Stimulated activated CD4-positive, alpha-beta T cell treated with anti-CD3 and anti-CD28 coated beads, Interleukin-12 subunit alpha, Interleukin-12 subunit beta, amount 100 ng/mL, for 48 hours (primary cell): ENCODE measurements at places on chromosomes 3 and 15.
A peak's percentile ranks its signal among the peaks of the same experiment; 100 is the strongest.

- no peak for DNase-seq
These were observed 406.2 kb downstream of the PLOD2 start for GRCh38 chr3:145754605-145755289.

- DNase-seq: no peak
These were observed 92.6 kb upstream of the CTNNB1 start for GRCh38 chr3:41106691-41107090.

- no peak for DNase-seq
These were observed 64.6 kb downstream of the EEFSEC start for GRCh38 chr3:128217702-128218547.

DNA sequence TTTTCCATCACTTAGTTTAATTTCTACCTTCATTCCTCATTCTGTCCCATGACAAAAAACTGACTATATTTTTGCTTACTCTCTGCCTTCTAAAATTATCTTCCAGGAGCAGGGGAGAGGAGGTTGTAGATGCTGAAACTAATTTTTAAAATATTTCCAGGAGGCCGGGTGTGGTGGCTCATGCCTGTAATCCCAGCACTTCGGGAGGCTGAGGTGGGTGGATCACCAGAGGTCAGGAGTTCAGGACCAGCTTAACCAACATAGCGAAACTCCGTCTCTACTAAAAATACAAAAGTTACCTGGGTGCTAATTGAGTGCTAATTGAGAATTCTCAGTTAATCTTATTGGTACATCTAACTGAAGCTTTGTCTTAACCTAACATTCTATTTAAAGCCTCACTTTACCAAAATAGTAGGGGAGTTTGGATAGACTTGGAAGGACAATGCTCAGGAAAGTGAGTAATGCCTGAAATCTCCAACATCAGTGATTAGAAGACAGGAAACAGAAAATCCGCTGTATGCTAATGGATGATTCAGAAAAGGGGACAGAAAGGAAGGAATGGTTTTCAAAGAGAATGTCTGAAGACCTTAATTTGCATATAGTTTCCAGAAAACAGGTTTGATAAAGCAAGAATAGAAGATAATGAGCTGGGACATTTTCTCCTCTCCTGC lies 336.1 kb downstream of the GBE1 start:
- DNase-seq: no peak

DNA sequence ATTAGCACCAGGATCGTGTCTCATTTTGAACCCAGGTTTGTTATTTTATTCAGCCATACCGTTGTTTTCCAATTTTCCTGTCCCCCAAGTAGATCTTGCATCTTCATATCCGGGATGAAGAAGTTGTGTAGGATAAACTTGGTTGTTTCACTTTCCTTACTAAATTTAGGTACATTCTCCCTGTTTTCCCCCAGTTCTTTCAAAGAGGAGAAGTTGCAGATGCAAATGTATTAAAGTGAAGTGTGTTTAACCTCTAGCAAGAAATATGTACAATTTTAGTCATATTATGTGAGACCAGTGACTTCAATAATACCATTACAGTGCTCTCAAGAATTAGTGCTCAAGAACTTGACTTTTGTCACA lies 1.3 kb downstream of the ATXN7 start:
- DNase-seq: no peak

DNA sequence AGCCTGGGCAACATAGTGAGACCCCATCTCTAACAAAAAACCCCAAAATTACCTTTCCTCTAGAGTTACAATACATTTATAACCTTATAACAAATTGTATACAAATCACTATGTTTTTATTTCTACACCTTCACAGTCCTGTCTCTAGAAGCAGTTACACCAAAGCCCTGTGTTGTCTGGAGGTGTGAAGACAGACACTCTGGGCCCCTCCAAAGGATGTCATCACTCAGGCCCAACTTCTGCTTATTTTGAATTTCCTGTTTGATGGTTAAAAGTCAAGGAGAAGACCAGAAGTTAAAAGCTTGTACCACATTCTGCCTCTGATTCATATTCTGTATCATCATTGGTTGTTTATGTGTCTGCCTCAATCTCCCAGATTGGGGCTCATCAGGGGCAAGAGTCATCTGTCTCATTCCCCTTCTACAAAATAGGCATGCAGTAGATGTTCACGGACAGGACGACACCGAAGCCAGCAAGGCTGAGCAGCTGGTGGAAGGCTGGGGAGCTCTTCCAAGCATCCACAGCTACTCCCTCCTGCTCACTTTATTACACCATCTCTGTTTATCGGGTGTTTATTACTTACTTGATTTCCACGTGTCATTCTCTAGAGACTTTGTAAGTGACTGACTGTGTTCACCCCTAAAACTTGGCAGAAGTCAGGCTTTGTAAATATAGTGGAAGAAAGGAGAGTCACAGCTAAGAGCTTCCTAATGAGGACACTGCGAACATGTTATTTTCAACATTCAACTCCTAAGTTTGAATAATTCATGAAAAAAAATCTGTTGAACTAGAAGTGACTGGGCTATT lies 136.8 kb upstream of the ANKRD28 start:
- DNase-seq: no peak

DNA sequence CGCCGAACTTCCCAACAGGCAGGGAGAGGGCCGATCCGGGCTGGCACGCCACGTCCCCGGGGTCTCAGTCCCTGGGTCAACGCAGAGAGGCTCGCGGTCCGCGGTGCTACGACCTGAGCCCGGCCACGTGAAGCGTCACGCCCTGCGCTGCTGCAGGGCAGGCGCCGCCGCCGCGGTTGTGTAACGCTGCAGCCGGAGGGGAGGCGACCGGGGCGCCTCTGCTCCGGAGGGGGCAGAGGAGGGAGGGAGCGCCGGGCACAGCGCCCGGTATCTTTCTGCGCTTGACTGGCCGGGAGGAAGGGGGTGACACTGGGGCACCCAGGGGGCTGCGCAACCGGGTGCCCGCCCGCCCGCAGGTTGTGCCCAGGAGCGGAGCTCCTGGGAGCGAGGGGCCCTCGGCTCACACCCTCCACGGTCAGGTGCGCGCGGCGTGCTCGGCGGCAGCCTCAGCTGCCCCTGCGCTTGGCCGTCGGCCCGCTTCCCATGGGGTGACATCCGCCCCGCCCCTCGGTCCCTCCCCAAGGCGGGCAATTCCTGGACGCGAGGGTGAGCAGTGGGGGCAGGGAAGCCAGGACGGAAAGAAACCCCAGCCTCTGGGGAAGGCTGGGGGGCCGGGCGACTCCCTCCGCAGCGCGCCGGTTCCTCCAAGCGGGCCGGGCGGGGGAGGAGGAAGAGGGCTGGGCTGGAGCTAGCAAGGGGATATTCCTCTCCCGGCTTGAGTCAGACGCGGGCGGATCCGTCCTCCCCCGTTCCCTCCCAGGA lies 852 bp upstream of the BHLHE40 start:
- DNase-seq: peak; percentile 94

DNA sequence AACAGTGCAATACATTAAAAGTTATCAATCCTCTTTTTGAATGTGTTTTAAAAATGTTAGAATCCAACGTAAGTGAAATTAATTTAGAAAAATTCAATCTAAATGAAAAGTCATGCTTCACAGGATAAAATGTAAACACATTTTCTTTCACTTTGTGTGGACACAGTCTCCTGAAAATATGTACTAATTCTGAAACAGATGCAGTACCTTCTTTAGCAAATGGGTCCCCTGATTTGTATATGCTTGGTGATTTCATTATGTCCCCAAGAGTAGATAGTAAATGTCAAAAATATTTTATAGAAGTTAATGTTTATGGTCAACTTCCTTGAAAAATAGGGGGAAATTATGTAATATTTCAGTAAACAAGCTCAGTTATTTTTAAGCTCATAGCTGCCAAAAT lies 28.9 kb downstream of the FOXP1 start:
- no peak for DNase-seq

GRCh38 chr3:175940881-175941280 lies 1081.7 kb downstream of the NAALADL2 start:
- DNase-seq: no peak
